Left kidney (tissue), 8 donors: ENCODE measurements at places on chromosomes 5 and 9.

- no peak for DNase-seq
Measured at GRCh38 chr9:77872863-77873262, 158.7 kb downstream of the GNAQ start.

GRCh38 chr5:174589599-174589998 lies 134.8 kb upstream of the MSX2 start:
- DNase-seq, result no peak

- no peak for DNase-seq
Measured at GRCh38 chr9:131657037-131657377, 82.9 kb downstream of the RAPGEF1 start.

DNA sequence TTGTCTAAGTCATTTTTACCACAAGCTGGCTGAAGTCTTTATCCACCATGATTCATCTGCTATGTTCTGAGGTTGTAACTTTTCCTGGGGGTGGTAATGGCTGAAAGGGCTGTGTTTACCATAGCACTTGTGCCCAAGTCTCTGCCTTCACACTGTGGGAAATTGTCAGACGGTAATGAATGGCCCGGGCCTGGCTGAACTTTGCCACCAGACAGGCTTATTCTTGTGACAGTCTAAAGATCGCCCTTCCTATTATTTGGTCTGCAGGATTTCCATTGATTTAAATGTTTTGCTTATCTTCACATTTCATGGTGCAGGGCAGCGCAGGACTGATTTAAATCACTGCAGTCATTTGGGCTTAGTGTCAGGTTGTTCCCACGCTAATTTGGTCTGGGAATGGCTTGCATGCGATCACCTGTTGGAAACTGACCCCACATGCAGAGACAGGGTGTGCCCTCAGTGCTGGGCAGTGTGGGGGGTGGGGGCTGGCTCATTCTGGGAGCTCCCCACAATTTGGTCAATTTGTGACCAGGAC lies 109.3 kb upstream of the ICE1 start:
- DNase-seq, result no peak

GRCh38 chr5:34820593-34820992 lies 18.4 kb upstream of the TTC23L start:
- no peak for DNase-seq

DNA sequence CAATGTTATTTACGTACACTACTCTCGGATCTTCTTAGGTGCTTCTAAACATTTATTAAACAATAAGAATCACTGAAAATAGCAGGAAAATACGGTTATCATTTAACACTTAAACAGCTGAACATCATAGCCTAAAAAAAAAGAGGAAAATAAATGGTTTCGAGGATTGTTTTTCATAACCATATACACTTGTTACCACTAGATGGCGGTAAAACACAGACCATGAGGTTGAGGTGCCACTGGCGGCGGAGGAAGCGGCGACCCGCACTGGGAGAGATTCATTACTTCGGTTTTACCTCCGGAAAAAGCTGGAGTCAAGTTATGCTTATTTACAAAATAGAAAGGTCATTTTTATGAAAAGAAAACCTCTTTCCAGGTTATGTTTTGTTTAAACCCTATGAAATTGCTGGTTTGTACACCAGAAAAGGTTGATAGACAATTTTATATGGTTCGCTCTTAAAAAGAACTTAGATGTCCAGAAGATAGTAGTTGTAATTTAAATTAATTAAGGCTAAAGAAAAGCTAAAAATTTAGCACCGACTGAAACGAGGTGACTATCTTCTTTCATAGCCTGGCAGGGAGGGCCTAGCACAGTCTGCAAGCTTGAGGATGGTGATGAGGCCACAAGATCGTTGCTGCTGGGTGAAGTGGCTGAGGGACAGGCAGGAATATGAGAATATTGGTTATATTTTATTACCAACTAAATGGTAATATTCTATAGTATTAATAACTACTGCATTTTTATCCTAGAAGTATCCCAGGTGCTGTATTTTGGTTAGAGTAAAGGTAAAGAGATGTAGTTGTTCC lies 605.7 kb downstream of the RAB3C start:
- peak; percentile 64 for DNase-seq

- no peak for DNase-seq
Measured at GRCh38 chr5:10459080-10460055, 17.7 kb downstream of the ROPN1L start.

DNA sequence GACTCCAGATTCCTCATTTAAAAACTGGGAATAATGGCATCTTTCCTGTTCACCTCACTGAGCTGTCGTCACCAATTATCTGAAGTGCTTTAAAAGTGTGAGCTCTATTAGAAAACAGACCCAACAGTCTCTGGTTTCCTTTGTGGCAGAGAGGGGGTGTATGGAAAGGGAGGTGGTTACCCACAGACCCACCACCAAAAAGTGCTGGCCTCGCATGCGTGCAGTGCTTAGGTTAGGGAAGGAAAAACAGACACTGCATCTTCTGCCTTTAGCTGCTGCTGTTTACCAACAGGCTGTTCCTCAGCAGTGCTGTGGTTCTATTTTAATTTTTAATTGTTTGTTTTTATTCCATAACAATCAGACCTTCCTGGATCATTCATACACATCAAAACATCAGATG lies 249.6 kb downstream of the PIK3R1 start:
- DNase-seq, result no peak

GRCh38 chr9:116990592-116990991 lies 303.5 kb downstream of the TRIM32 start:
- DNase-seq, result no peak

- DNase-seq, result no peak
Measured at GRCh38 chr9:28050941-28051340, 477.7 kb upstream of the C9orf72 start.

DNA sequence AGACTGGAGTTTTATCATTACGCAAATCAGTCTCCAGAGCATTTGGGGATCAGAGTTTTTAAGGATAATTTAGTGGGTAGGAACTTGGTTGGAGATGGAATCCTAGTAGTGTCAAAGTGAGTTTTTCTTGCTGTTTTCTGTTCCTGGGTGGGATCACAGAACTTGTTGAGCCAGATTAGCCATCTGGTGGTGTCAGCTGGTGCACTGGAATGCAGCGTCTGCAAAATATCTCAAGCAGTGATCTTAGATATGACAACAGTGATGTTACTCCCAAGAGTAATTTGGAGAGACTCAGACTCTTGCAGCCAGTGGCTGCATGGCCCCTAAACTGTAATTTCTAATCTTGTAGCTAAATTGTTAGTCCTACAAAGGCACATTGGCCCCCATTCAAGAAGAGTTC lies 1257.8 kb downstream of the MAT2B start:
- no peak for DNase-seq

- no peak for DNase-seq
Measured at GRCh38 chr9:129343424-129344375, 165.6 kb upstream of the IER5L start.

DNA sequence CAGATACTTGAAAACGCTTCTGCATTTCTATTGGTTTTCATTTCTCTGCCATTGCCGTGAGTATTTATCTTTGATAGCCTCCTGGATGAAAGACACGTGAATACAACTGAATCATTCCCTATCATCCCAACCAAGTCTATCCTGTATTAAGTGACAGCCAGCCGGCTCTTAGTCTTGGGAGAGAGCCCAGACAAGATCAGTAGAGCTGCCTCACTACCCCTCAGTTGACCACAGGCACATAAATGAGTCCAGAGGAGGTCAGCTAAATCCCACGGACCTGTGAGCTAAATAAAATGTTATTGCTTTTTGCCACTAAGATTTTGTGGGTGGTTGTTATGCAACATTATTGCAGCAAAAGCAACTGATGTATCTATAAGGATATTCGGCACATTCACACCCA lies 639.0 kb upstream of the ACO1 start:
- no peak for DNase-seq

GRCh38 chr9:33230756-33231622 lies 9.0 kb upstream of the SPINK4 start:
- no peak for DNase-seq

GRCh38 chr5:8457187-8458037 lies 588.5 kb downstream of the MTRR start:
- DNase-seq, result peak; percentile 82

DNA sequence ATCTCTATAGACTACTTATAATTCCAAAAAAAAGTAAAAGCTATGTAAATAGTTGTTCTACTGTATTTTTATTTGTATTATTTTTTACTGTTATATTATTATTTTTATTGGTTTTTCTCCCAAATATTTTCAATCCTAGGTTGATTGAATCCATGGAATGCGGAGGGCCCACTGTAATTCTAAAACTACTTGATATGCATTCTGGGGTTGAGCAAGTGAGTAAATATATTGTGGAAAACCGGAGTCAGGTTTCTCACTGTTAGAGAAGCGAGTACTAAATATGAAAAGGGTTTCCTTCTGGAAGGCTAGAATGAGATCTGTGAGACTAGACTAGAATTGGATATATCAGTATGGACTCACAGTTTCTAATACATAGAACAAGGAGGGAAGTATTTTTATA lies 66.5 kb downstream of the FBXW11 start:
- peak; percentile 15 for DNase-seq

GRCh38 chr5:98042961-98043360 lies 730.5 kb upstream of the RGMB start:
- no peak for DNase-seq

GRCh38 chr5:425714-426113 lies 17.3 kb upstream of the EXOC3 start:
- DNase-seq, result no peak

DNA sequence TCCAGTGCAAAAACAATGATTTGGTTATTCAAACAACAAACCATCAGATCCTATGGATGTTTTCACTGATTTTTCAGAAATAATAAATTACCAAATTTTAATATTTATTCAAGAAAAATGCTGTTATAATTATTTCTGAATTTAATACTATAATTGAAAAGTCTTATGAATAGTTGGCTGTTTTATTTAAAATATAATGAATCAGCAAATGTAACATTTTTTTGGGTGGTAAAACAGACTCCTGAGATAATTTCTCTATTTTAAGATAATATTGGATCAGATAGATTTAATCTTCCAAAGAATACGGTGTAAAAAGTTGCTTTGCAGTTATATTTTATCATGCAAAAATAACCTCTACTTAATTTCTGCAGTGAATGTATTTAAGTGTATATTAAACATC lies 5.3 kb upstream of the GOLGA1 start:
- DNase-seq, result no peak

- no peak for DNase-seq
Measured at GRCh38 chr5:24059006-24059405, 551.6 kb downstream of the PRDM9 start.

GRCh38 chr5:145246961-145247744 lies 588.0 kb downstream of the PRELID2 start:
- no peak for DNase-seq

DNA sequence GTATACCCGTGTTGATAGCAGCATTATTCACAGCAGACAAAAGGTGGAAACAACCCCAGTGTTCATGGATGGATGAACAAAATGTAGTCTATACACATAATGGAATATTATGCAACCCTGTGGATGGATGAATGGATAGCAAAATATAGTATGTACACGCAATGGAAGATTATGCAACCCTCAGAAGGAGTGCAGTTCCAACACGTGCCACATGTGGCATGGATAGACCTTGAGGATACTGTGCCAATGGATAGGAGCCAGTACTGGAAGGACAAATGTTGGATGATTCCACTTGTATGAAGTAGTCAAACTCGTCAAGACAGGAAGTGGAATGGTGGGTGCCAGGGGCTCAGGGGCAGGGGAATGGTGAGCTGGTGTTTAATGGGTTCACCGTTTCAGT lies 44.9 kb downstream of the PLEKHG4B start:
- DNase-seq, result no peak

- no peak for DNase-seq
Measured at GRCh38 chr5:119322948-119323537, 32.8 kb upstream of the TNFAIP8 start.

- no peak for DNase-seq
Measured at GRCh38 chr9:28770226-28770625, 1196.9 kb upstream of the C9orf72 start.

DNA sequence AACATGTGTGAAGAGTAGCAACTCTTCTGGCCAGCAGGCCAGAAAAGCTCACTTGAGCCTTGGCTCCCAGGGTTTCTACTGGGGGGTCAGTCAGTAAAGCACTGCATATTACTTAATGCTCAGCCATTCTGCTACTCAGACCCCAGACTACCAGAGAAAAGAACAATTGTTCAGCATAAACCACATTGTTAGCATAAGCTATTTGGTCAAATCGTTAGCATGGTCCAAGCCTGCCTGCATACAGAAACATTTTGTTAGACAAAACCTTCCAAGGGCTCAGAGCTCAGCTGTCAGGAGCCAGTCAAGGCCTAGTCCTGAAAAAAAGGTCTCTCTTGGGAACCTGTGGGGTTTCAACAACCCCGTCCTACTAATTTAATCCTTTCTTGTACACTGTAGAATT lies 449.3 kb downstream of the PRR16 start:
- no peak for DNase-seq

- no peak for DNase-seq
Measured at GRCh38 chr5:135386886-135387628, 12.0 kb downstream of the MACROH2A1 start.

GRCh38 chr5:128534726-128535125 lies 3.3 kb downstream of the FBN2 start:
- no peak for DNase-seq

GRCh38 chr5:106269252-106269843 lies 1401.4 kb downstream of the EFNA5 start:
- DNase-seq, result no peak

GRCh38 chr5:109451146-109451545 lies 41.4 kb upstream of the PJA2 start:
- DNase-seq, result no peak

DNA sequence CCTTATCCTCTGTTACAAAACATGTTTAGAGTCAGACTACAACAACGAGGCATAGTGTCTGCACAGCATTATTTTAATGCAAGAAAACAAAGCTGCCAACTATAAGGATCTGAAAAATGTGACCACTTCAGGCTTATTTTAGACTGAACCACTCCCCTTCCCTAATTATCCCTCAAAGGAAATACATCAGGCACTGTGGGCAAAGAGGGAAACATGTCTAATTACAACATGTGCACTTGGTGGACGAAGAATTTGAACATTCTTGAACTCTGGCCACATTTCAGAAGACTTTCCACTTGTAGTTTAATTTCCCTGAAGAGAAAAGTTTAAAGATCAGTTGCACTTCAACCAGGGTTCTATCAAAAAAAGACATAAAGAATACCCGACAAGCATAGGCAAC lies 3.8 kb downstream of the MTMR12 start:
- no peak for DNase-seq

DNA sequence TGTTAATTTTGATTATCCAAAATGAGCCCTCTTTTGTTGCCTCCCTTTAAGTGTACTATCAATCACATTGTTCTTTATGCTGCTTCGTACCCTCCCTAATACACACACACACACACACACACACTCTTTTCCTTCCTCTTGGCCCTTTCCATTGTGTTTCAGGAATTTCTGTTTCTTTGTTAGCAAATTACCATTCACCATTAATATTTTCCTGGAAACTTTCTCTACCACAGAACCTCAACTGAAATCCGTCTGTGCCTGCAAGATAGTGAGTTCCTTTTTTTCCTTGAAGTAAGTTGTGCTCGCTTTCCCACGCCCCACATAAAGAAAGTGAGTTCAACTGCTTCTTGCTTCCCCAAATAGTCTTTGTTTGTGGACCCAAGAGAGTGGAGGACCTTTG lies 61.8 kb downstream of the SMIM15 start:
- no peak for DNase-seq

- DNase-seq, result no peak
Measured at GRCh38 chr5:139046551-139046950, 151.6 kb downstream of the SIL1 start.
